SK-N-SH (cell line): ENCODE measurements at places on chromosomes 5 and 9.

GRCh38 chr5:132301344-132302271, 7.4 kb downstream of the SLC22A4 start:
- no peak for DNase-seq

DNA sequence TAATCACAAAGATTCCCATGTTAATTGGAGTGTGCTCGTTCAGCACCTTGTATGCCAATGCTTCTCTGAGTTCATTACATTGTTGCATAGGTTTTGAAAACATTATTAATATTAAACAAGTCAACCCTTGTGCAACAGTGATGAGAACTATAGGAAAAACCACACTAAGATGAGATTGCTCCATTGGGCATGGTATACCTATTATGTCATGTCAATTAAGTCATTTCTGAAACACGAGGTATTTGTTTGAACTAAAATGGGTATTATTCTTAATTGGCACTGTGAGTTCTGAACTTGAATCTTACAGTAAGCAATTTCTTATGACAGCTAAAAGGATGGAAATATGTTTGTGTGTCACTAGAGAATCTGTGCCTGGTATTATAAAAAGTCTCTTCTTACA, 447.7 kb downstream of the EFNA5 start:
- no peak for DNase-seq

GRCh38 chr9:98931600-98932389, 11.9 kb upstream of the COL15A1 start:
- no peak for DNase-seq

DNA sequence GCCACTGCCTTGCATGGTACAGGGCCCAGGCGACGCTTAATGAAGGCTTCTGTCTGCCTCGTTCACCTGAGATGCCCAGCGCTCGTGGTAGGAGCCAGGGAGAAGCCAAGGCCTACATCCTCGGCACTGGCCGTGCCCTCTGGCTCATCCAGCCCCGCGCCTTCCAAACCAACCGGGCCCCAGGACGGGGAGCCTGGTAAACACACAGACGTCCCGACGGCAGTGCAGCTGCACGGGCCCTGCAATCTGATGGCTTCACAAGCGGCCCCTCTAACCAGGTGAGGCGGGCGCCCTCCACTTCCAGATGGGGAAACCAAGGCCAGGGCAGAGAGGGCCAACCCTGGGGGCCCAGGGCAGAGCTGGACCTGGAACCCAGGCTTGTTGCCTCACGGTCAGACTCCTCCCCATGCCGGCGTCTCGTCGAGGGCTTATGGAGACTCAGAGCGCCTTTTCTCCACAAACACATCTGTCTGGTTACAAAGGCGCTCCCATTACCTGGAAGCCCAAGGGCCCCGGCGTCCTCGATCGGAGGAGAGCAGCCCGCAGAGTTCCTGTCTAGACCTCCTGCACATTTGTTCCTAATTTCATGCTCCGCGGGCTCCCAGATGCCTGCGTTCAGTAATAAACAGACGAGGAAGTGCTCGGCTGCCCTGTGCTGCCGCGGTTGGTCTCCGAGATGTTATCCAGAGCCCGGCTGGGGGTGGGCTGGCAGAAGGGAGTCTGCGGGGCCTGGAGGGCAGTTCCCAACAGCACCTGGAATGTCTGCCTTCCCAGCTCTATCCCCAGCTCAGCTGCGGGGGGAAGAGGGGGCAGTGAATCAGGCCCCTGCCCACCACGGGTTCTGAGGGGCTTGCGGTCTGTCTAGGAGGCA, 23.5 kb downstream of the FAM163B start:
- DNase-seq = peak; percentile 93

- no peak for DNase-seq
Measured at GRCh38 chr9:6355728-6356127, 27.6 kb downstream of the TPD52L3 start.

- no peak for DNase-seq
Measured at GRCh38 chr5:94890907-94891306, 272.4 kb downstream of the SLF1 start.

DNA sequence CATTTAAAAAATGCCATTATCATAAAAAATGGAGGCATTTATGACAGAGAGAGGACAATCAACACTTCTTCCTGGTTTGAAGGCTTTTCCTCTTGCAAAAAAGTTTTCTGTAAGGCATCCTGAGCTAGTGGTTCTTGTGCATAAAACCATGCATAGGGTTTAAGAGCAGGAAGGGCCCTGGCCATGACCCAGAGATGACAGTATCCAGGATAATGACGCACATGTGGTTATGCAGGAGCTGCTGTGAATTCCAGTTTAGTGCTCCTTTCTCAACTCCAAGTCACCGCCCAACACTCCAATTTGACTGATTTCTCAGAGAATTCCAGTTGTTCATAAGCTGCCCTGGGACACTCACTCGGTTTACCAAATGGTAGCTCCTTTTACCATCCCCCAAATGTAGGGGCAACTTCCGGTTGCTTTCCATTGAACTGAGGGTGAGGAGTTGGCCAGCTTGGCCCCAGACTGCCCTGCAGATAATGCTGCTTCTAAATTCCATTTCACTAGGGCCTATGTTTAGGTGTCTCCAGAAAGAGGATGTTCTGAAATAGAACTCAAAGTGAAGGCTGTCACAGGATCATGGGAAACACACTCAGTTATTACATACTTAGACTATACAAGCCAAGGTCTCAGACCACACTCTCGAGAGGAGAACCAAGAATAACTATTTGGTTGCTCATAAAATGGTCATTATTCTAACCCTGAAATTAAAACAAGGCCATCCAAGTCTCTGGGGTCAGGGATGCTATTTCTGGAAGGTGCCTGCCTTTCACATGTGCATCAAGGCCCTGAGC, 179.1 kb downstream of the SLIT3 start:
- no peak for DNase-seq

DNA sequence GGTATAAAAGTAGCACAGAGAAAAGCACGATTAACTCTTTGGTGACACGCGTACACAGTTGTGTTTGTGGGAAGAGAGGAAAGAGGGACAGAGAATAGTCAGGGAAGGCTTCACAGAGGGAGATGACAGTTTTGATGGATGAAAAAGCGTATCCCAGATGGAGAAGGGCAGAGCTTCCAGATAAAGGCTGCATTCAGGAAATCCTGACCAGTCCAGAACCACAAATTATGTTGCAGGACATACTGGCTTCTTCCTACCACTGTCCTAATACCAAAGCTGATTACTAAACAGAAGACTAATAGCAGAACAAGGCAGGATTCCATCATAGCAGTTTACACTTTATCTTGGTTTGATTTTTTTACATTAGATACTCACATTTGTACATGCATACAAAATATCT, 34.5 kb downstream of the SLC31A2 start:
- no peak for DNase-seq

GRCh38 chr9:122346478-122347347, 24.1 kb upstream of the PTGS1 start:
- DNase-seq = peak; percentile 84

- no peak for DNase-seq
Measured at GRCh38 chr5:66628561-66628960, 32.4 kb downstream of the MAST4 start.

DNA sequence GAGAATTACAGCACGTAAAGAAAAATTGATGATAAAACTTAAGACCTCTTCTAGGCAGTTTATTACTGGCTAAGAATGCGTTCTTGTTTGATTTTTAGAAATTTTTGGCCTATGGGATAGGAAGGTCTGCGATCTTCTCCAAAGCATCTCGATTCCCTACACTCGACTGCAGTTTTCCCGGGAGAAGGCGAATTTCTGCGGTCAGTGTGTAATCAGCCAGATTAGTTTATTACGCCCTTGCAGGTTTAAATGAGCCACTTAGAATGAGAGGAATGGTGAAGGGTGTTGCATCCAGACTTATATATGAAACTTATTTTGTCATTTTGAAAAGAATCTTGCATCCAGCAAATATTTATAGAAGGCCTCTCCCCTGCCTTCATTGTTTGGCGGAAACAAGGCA, 1.2 kb downstream of the MTAP start:
- DNase-seq = no peak

DNA sequence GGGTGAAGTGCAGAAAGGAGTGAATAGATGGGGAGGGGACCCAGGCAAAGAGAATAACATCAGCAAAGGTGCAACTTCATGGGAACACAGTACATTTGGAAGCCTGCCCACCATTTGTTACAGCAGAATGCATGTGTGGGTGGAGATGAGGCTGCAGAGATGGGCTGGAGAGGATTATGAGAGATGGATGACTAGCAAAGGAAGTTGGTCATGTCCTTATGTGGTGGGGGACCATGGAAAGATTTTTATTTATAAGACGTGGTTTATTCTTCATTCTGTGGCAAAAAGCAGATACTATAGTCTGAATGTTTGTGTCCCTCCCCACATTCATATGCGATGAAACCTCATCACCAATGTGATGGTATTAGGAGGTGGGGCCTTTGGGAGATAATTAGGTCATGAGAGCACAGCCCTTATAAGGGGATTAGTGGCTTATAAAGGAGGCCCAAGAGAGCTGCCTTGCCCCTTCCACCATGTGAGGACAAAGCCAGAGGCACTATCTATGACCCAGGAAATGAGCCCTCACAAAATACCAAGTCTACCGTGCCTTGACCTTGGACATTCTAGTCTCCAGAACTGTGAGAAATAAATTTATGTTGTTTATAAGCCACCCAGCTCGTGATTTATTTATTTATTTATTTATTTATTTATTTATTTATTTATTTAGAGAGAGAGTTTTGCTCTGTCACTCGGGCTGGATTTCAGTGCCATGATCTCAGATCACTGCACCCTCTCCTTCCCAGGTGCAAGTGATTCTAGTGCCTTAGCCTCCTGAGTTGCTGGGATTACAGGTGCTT, 483.7 kb downstream of the RAB3C start:
- DNase-seq = no peak

- no peak for DNase-seq
Measured at GRCh38 chr5:29208024-29208423, 1985.5 kb upstream of the CDH6 start.

GRCh38 chr9:2341126-2341525, 280.5 kb upstream of the VLDLR start:
- DNase-seq = no peak

GRCh38 chr5:98656125-98656795, 117.2 kb upstream of the RGMB start:
- DNase-seq = no peak

- DNase-seq = no peak
Measured at GRCh38 chr9:109986521-109986991, 206.6 kb downstream of the PALM2AKAP2 start.

GRCh38 chr9:93028448-93029006, 30.0 kb upstream of the SUSD3 start:
- no peak for DNase-seq

GRCh38 chr5:81314581-81314980, 13.2 kb downstream of the ZCCHC9 start:
- no peak for DNase-seq

DNA sequence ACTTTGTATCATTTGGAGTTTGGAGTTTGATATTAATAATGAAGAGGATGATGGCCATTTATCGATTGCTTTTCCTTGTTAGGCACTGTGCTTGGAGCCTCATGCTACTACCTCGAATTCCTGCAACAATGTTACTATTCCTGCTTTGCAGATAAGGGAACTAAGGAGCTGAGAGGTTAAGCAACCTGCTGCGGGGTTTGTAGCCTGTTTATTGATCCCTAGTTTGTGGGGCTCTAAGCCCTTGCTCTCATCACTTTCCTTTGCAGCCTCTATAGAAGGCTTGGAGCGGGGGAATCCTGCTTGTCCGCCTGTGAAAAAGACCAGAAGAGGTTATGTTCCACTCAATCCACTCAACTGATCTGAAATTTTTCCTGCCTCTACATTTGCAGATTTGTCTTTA, 15.8 kb downstream of the ARHGEF28 start:
- DNase-seq = no peak

GRCh38 chr9:127437497-127438264, 13.5 kb downstream of the ZNF79 start:
- no peak for DNase-seq

GRCh38 chr5:100188339-100188738, 346.8 kb upstream of the FAM174A start:
- no peak for DNase-seq

- DNase-seq = no peak
Measured at GRCh38 chr9:105503881-105504280, 54.0 kb upstream of the FKTN start.

GRCh38 chr5:168300326-168301182, 9.1 kb downstream of the WWC1 start:
- DNase-seq = no peak

DNA sequence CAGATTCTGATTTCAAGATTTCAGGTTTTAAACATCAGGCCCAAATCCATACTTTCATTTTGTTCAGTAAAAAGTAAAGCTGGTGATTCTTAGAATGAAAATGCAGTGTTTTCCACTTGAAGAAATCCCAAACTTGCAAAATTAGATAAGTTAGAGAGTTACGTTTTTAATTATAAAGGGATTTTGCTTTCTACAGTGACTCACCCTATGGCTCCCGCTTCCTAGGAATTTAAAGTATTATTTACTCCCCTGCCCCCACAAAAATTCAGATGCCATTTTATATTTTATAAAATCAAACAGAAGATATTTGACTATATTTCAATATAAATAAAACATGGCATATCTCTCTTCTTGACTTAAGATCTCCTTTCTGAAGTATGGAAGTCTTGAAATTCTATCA, 402.9 kb downstream of the ZSWIM6 start:
- no peak for DNase-seq

GRCh38 chr5:41925555-41925951, 472 bp downstream of the FBXO4 start:
- DNase-seq = no peak

DNA sequence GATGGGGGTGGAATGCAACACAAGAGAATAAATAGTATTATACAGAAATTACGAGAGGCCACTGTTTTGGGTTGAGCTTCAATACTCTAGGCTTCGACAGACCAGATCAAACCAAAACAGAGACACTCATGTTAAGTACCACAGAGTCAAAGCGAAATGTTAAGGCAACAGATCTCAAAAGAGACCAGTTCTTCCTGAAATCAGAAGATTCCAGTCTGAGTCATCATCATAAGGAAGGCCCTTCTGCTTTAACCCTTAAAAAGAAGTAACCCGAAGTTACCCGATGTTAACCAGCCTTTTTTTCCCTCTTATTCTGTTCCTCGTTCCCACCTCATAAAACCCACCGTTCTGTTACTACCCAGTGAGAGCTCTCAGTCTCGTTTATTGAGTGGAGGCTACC, 75.9 kb downstream of the SFXN1 start:
- no peak for DNase-seq

GRCh38 chr5:139660923-139661814, 13.0 kb downstream of the CXXC5 start:
- peak; percentile 84 for DNase-seq

DNA sequence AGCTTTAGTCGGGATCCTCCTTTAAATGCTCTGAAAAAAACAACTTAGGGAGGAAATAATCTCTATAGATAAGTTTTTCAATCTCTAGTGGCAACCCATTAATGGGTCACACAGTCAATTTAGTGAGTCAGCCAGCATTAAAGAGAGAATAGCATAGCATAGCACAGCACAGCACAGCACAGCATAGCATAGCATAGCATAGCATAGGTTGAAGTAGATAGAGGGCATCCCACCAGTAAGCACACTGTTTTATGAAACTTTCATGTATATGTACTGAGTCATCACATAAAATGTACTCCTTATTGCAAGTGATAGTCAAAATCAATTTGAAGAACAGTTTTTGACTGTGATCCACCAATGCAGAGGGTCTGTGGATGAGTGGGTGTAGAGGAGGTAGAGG, 522.9 kb downstream of the CCDC171 start:
- DNase-seq = no peak
